ENCODE measurements at places on chromosomes 7 and 10. TPM values are rescaled to one million over a fixed set of nuclear protein-coding genes. Genes with fewer than 3 reads are reported as not detected.

NME8 gene
- 1.0 TPM for total RNA-seq

GJD4 gene
- total RNA-seq, result 0.09 TPM

C7orf33 gene
- total RNA-seq, result not detected

DENND10 gene
- total RNA-seq, result 26.0 TPM

GNGT1 gene
- total RNA-seq, result 0.76 TPM

CBLL1 gene
- 15.3 TPM for total RNA-seq

INMT gene
- 0.94 TPM for total RNA-seq

NUDT13 gene
- 1.8 TPM for total RNA-seq

NYAP1 gene
- 0.24 TPM for total RNA-seq

PLEKHS1 gene
- under 0.01 TPM for total RNA-seq

EDRF1 gene
- total RNA-seq, result 27.3 TPM

ANKRD2 gene
- 0.05 TPM for total RNA-seq

SPDYE1 gene
- not detected for total RNA-seq

FKBP6 gene
- total RNA-seq, result 0.19 TPM

GPR141 gene
- 5.1 TPM for total RNA-seq

ABCA13 gene
- total RNA-seq, result 0.76 TPM

HABP2 gene
- total RNA-seq, result 0.19 TPM

ACHE gene
- 6.9 TPM for total RNA-seq

VWDE gene
- total RNA-seq, result 0.90 TPM

TAS2R5 gene
- total RNA-seq, result 0.57 TPM

MYO3A gene
- total RNA-seq, result 3.0 TPM

HOXA13 gene
- not detected for total RNA-seq

SYT15 gene
- 0.80 TPM for total RNA-seq

C10orf67 gene
- 0.05 TPM for total RNA-seq

CHCHD3 gene
- total RNA-seq, result 56.6 TPM

SLK gene
- 33.5 TPM for total RNA-seq

NODAL gene
- total RNA-seq, result 0.28 TPM

CFAP46 gene
- 0.09 TPM for total RNA-seq

DRGX gene
- 0.05 TPM for total RNA-seq

UMAD1 gene
- total RNA-seq, result 21.9 TPM

SFRP4 gene
- 0.80 TPM for total RNA-seq

TMEM273 gene
- total RNA-seq, result 10.2 TPM
